K562 (cell line): ENCODE measurements at places on chromosomes 7 and 10. TPM values are rescaled to one million over a fixed set of nuclear protein-coding genes. Genes with fewer than 3 reads are reported as not detected.

Gene GPR141
- not detected in 2 replicates for total RNA-seq

DNA sequence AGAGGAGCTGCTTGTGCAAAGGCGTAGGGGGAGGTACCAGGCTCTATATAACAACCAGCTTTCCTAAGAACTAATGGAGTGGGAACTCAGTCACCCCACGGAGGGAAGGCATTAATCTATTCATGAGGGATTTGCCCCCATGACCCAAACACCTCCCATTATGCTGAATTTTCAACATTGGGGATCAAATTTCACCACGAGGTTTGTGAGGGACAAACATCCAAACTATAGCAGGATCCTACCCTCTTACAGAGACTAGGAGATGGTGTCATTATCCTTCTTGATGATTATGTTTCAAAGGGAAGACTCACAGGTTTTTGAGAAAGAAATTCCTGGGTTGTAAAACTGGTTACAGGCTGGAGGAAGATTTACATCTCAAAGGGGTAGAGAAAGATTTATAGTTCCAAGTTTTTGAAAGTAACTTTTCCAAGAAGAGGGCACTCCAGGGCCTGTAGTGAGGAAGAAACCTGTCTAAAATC is 295.0 kb upstream of the DKK1 start:
- no peak overlapping the region for H3K4me3 ChIP-seq
- no peaks in the 10 kb centered on the region for H3K4me1 ChIP-seq

- H3K4me3 ChIP-seq, result no peak overlapping the region
- no peak overlapping the region for H3K27ac ChIP-seq
- peaks cover 3% of the 10 kb centered on the region; the same call in 1 of the 2 replicates for H3K4me1 ChIP-seq
- H3K27me3 ChIP-seq, result no peaks in the 10 kb centered on the region
- no peak for DNase-seq
Observed at GRCh38 chr10:61837755-61838171, 63.7 kb upstream of the ARID5B start.

DNA sequence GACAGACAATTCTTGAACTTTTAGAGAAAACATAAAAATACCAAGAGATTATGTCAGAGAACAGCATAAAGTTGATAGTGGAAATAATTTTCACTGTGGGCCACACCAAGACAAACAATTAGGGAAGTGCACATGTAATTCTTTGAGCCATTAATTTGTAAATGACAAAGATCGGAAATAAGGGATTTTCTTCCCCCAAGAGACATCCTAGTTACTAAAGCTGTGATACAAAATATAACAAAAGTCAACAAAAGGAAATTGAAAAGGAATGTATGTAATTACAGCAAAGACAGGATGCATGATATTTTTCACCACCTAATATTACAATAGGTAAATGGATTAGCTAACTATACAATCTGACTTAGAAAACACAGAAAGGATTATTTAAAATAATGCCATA is 12.4 kb upstream of the LRRC72 start:
- no peak for DNase-seq
- H3K27me3 ChIP-seq, result no peaks in the 10 kb centered on the region
- H3K27ac ChIP-seq, result no peak overlapping the region
- no peak overlapping the region for H3K4me3 ChIP-seq
- no peaks in the 10 kb centered on the region for H3K36me3 ChIP-seq

- H3K27ac ChIP-seq, result no peak overlapping the region
- H3K4me3 ChIP-seq, result no peak overlapping the region
- H3K27me3 ChIP-seq, result no peaks in the 10 kb centered on the region
- no peaks in the 10 kb centered on the region for H3K36me3 ChIP-seq
- H3K4me1 ChIP-seq, result no peaks in the 10 kb centered on the region
Observed at GRCh38 chr10:10870523-10871241, 147.0 kb upstream of the CELF2 start.

Gene NPSR1
- not detected in 2 replicates for total RNA-seq

GRCh38 chr10:60728056-60728455 is 50.2 kb upstream of the CDK1 start:
- no peaks in the 10 kb centered on the region for H3K4me1 ChIP-seq
- H3K36me3 ChIP-seq, result no peaks in the 10 kb centered on the region
- H3K27me3 ChIP-seq, result peaks cover 11% of the 10 kb centered on the region

GRCh38 chr7:64626083-64626469 is 39.9 kb upstream of the ZNF107 start:
- no peak for DNase-seq
- H3K4me3 ChIP-seq, result no peak overlapping the region
- no peak overlapping the region for H3K27ac ChIP-seq
- H3K4me1 ChIP-seq, result no peaks in the 10 kb centered on the region

Gene PCLO
- not detected in 2 replicates for total RNA-seq

- H3K27me3 ChIP-seq, result no peaks in the 10 kb centered on the region
- peaks cover 18% of the 10 kb centered on the region for H3K4me1 ChIP-seq
- peak overlapping the region; percentile 4; the same call in 1 of the 2 replicates for H3K4me3 ChIP-seq
- no peaks in the 10 kb centered on the region for H3K36me3 ChIP-seq
- no peak overlapping the region for H3K27ac ChIP-seq
Observed at GRCh38 chr7:25894902-25895791, 256.9 kb upstream of the NFE2L3 start.

DNA sequence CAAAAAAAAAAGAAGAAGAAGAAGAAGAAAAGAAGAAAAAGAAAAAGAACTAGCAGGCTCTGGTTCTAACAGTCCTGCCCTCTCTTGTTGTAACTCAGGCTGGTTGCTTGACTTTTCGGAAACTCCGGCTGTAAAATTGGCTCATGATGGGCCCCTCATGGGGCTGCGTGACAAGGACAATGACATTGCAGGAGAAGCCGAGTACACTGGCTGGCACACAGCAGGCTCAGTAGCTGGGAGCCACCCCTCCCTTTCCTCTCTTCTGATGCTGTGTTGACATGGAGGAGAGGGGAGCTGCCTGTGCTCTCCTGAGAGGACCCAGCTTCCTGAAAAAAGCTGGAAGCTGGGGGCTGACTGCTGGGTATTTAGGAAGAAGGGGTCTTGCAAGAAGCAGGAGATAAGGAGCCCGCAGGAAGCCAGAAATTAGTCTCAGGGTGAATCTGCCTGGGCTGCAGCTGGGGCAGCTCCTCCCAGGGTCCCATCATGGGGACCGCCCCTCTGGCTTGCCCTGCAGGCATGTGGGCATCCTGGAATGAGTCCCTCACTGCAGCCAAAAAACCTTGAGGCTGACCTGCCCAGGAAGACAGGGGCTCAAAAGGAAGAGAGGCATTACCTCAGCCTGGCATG is 14.6 kb upstream of the GPR26 start:
- no peaks in the 10 kb centered on the region for H3K4me1 ChIP-seq
- DNase-seq, result no peak
- no peaks in the 10 kb centered on the region for H3K36me3 ChIP-seq
- no peaks in the 10 kb centered on the region for H3K27me3 ChIP-seq
- no peak overlapping the region for H3K4me3 ChIP-seq
- no peak overlapping the region for H3K27ac ChIP-seq

GRCh38 chr10:119633538-119634218 is 17.5 kb upstream of the BAG3 start:
- no peaks in the 10 kb centered on the region; the same call in 2 of the 3 replicates for H3K36me3 ChIP-seq
- no peak overlapping the region for H3K4me3 ChIP-seq
- no peaks in the 10 kb centered on the region for H3K4me1 ChIP-seq
- no peak overlapping the region for H3K27ac ChIP-seq
- DNase-seq, result no peak
- no peaks in the 10 kb centered on the region for H3K27me3 ChIP-seq

Gene STK32C
- 11.5 and 14.1 TPM in 2 replicates for total RNA-seq

Gene CPVL
- total RNA-seq, result 1.1 and 2.0 TPM in 2 replicates

Gene OPN1SW
- not detected in 2 replicates for total RNA-seq

- no peak overlapping the region for H3K27ac ChIP-seq
- no peak overlapping the region for H3K4me3 ChIP-seq
- DNase-seq, result no peak
- no peaks in the 10 kb centered on the region for H3K36me3 ChIP-seq
- H3K4me1 ChIP-seq, result no peaks in the 10 kb centered on the region
- H3K27me3 ChIP-seq, result no peaks in the 10 kb centered on the region
Observed at GRCh38 chr10:59577984-59578383, 131.7 kb downstream of the SLC16A9 start.

GRCh38 chr7:155998766-155999630 is 186.7 kb upstream of the SHH start:
- no peak for DNase-seq
- peaks cover 53% of the 10 kb centered on the region for H3K27me3 ChIP-seq
- no peaks in the 10 kb centered on the region for H3K36me3 ChIP-seq
- H3K27ac ChIP-seq, result no peak overlapping the region

Gene MET
- total RNA-seq, result 0.65 and 1.2 TPM in 2 replicates

DNA sequence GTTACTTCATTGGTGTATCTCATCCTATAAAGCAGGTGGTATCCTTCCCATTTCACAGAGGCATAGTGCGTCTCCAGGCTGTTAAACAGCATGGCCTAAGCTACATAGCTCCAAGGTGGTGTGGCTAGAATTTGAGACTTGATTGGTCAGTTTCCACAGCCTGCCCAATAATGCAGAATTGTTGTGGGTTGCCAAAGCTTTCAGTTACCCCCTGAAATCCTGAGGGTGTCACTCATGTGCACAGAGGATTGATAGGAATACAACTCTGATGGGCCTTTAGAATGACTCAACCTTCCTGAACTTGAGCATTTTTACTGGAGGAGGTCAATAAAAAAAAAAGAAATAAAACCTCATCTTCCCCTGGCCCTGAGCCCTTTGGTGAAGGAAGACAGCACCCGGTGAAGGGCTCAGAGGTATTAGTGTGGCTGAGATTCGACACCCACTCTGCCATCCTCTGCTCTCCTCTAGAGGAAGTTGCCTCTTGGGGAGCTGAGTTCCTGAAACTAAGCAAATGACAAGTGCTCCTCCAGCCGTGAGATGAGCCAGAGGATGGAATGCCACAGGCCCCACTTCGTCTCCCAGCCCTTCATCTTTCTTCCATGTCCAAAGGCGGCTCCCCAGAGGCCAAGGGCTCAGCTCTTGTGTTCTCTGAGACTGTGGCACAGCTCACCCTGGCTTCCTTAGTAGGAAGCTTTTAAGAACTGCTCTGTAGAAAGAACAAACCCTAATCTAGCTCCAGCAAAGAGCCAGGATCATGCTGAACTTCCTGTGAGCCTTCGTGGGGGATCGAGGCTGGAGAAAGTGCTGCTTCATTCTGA is 1.0 kb downstream of the ACSL5 start:
- no peak overlapping the region for H3K4me3 ChIP-seq
- no peak for DNase-seq
- peaks cover 4% of the 10 kb centered on the region; the same call in 1 of the 2 replicates for H3K4me1 ChIP-seq
- no peaks in the 10 kb centered on the region for H3K27me3 ChIP-seq
- no peaks in the 10 kb centered on the region for H3K36me3 ChIP-seq
- H3K27ac ChIP-seq, result no peak overlapping the region

DNA sequence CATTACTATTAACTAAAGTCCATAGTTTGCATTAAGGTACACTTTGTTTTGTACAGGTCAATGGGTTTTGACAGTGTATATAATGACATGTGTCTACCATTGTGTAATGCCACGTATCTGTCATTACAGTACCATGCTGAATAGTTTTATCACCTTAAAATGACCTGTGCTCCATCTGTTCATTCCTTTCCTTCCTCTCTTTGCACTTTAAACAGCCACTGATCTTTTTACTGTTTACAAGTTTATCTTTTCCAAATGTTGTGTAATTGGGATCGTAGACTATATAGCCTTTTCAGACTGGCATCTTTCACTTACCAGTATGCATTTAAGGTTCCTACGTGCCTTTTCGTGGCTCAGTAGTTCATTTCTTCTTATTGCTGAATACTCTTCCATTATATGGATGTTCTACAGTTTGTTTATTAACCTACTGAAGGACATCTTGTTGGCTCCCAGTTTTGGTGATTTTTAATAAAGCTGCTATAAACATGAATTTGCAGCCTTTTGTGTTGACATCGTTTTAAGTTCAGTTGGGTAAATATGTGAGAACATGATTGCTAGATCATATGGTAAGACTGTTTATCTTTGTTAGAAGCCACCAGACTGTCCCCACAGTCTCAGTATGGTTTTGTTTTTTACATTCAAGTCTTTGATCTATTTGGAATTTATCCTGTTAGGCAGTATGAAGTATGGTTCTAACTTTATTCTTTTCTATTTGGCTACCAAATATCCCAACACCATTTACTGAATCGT is 24.7 kb downstream of the STAM start:
- H3K4me1 ChIP-seq, result peaks cover 23% of the 10 kb centered on the region; the same call in 2 of the 3 replicates
- H3K27me3 ChIP-seq, result no peaks in the 10 kb centered on the region
- peaks cover 2% of the 10 kb centered on the region; the same call in 1 of the 3 replicates for H3K36me3 ChIP-seq
- DNase-seq, result no peak

GRCh38 chr10:62582804-62583208 is 208.6 kb downstream of the ZNF365 start:
- no peaks in the 10 kb centered on the region for H3K36me3 ChIP-seq
- no peaks in the 10 kb centered on the region for H3K4me1 ChIP-seq
- no peak for DNase-seq
- H3K4me3 ChIP-seq, result no peak overlapping the region

GRCh38 chr7:112089551-112089950 is 116.6 kb downstream of the DOCK4 start:
- DNase-seq, result no peak
- H3K36me3 ChIP-seq, result no peaks in the 10 kb centered on the region
- no peak overlapping the region for H3K27ac ChIP-seq
- no peaks in the 10 kb centered on the region for H3K27me3 ChIP-seq
- no peaks in the 10 kb centered on the region for H3K4me1 ChIP-seq
- no peak overlapping the region for H3K4me3 ChIP-seq

GRCh38 chr10:6386346-6386745 is 183.6 kb downstream of the PFKFB3 start:
- no peaks in the 10 kb centered on the region for H3K4me1 ChIP-seq
- DNase-seq, result no peak
- H3K27me3 ChIP-seq, result peaks cover 10% of the 10 kb centered on the region; the same call in 2 of the 3 replicates

Gene CTAGE15
- not detected in 2 replicates for total RNA-seq

DNA sequence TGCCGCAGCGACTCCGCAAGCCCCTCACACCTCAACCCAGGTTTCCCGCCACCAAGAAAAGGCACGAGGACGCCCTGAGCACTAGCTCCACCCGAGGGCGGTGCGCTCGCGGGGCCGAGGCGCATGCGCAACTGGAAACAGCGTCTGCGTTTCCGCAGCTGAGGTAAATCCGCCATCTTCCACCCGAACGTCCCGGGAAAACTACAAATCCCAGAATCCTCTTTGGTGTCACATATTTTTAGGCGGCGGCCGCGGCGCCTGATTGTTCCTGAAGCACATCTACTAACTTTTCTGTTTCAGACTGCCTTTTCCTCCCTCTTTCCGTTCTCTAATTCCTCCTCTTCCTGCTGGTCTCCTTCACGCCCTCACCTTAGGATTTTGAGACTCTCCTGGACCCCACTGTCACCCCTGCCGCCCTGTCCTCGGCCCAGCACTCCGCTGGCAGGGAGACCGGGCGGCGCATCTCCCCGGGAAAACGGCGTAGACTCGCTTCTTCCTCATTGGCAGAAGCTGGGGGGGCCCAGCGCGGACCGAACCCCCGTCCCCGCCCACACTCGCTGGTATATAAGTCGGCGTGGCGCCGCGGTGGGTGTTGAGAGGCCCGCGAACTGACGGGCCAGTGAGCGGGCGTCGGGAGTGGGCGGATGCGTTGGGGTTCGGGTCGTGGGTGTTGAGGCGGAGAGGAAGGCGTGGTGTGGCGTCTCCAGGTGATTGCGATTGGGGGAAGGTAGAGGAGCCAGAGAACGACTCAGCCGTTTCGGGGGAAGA is at the start of gene ZCWPW1:
Gene ZCWPW1, minus strand, starts transcription at position 505 of the 768 bp plus-strand sequence. CDS start 8,054 bp downstream, outside the sequence.
- peak; percentile 95 for DNase-seq
- no peaks in the 10 kb centered on the region for H3K27me3 ChIP-seq
- H3K27ac ChIP-seq, result peak within 1 kb of the TSS; percentile 98
- peak within 1 kb of the TSS; percentile 82 for H3K4me3 ChIP-seq
- peaks cover 27% of the 10 kb centered on the region for H3K4me1 ChIP-seq

- peaks cover 3% of the 10 kb centered on the region; the same call in 1 of the 2 replicates for H3K4me1 ChIP-seq
- no peak for DNase-seq
- no peak overlapping the region for H3K4me3 ChIP-seq
- no peak overlapping the region for H3K27ac ChIP-seq
- H3K36me3 ChIP-seq, result no peaks in the 10 kb centered on the region
Observed at GRCh38 chr7:158476331-158476932, 111.2 kb downstream of the PTPRN2 start.
